ENCODE measurements at places on chromosomes 12 and 14. TPM values are rescaled to one million over a fixed set of nuclear protein-coding genes. Genes with fewer than 3 reads are reported as not detected.

Gene RNU7-1
- polyA plus RNA-seq = not detected

Gene KRT73
- 0.04 TPM for polyA plus RNA-seq

Gene PTPN21
- 2.0 TPM for polyA plus RNA-seq

Gene TAS2R8
- polyA plus RNA-seq = not detected

Gene ADCY4
- 34.0 TPM for polyA plus RNA-seq

Gene DMAC2L
- 17.0 TPM for polyA plus RNA-seq

Gene ACSM4
- polyA plus RNA-seq = not detected

Gene CPNE8
- 6.4 TPM for polyA plus RNA-seq

Gene TMEM119
- polyA plus RNA-seq = 34.8 TPM

Gene INSM2
- polyA plus RNA-seq = 0.03 TPM

Gene SPIC
- 6.7 TPM for polyA plus RNA-seq

Gene CELA1
- polyA plus RNA-seq = not detected

Gene CLEC7A
- 11.7 TPM for polyA plus RNA-seq

Gene NEUROD4
- polyA plus RNA-seq = not detected

Gene TAS2R43
- polyA plus RNA-seq = not detected

Gene P2RX2
- polyA plus RNA-seq = 2.9 TPM

Gene TAS2R50
- polyA plus RNA-seq = not detected

Gene PLEKHD1
- polyA plus RNA-seq = 0.06 TPM

Gene GPRC5D
- not detected for polyA plus RNA-seq

Gene SLC10A1
- polyA plus RNA-seq = not detected

Gene TAS2R31
- polyA plus RNA-seq = not detected

Gene PLXNC1
- polyA plus RNA-seq = 8.5 TPM

Gene PZP
- 0.35 TPM for polyA plus RNA-seq

Gene NPAS3
- polyA plus RNA-seq = 0.13 TPM

Gene STAC3
- polyA plus RNA-seq = 10.4 TPM

Gene CTSG
- polyA plus RNA-seq = 1.1 TPM

Gene ZCRB1
- 31.8 TPM for polyA plus RNA-seq

Gene CDCA3
- polyA plus RNA-seq = 3.6 TPM

Gene KRT6C
- polyA plus RNA-seq = 0.03 TPM

Gene TMPRSS12
- polyA plus RNA-seq = not detected

Gene KLRG1
- polyA plus RNA-seq = 2.0 TPM

Gene CLEC1B
- polyA plus RNA-seq = 0.67 TPM

Gene MORN3
- polyA plus RNA-seq = 0.35 TPM

Gene SNX6
- 54.4 TPM for polyA plus RNA-seq

Gene GLIPR1L2
- 0.77 TPM for polyA plus RNA-seq

Gene CIROP
- not detected for polyA plus RNA-seq

Gene CLEC1A
- 1.5 TPM for polyA plus RNA-seq

Gene SMIM41
- polyA plus RNA-seq = 0.85 TPM

Gene FITM1
- polyA plus RNA-seq = 4.6 TPM

Gene GUCY2C
- polyA plus RNA-seq = 0.19 TPM

Gene PTPRO
- polyA plus RNA-seq = 3.8 TPM

Gene MARCHF9
- polyA plus RNA-seq = 33.0 TPM

Gene EML5
- polyA plus RNA-seq = 0.21 TPM

Gene CBLN3
- polyA plus RNA-seq = 5.8 TPM

Gene TMTC1
- 3.4 TPM for polyA plus RNA-seq

Gene KLRC3
- polyA plus RNA-seq = 0.13 TPM

Gene PIK3C2G
- not detected for polyA plus RNA-seq

Gene NGB
- not detected for polyA plus RNA-seq

Gene MGP
- 292 TPM for polyA plus RNA-seq

Gene THAP2
- polyA plus RNA-seq = 3.1 TPM

Gene WASHC3
- 47.9 TPM for polyA plus RNA-seq

Gene LALBA
- polyA plus RNA-seq = not detected

Gene NRIP2
- polyA plus RNA-seq = 2.6 TPM
